HEK293T (cell line): ENCODE measurements at places on chromosomes 11 and 22.
A peak's percentile ranks its signal among the peaks of the same experiment; 100 is the strongest.

GRCh38 chr11:66231561-66231960 is 36.9 kb upstream of the RAB1B start:
- DNase-seq = no peak

DNA sequence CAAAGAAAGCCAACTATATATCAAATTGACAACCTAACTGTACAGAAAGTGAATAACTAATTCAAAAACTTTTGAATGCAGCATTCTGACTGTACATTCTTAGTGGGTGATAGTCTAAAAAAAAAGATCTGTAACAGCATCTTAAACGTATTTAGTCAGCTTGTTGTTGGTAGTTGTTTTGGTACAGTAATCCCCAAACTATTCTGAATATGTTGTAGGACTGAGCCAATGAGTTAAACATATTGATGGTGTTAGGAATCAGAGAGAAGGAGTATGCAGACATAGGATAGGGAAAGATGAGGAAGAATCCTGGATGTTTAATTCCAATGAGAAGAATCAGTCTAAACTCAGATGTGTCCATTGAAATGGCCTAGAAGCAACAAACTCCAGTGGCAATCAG is 41.9 kb upstream of the KIRREL3 start:
- DNase-seq = no peak

GRCh38 chr11:70135625-70136059 is 57.5 kb downstream of the ANO1 start:
- DNase-seq = no peak

DNA sequence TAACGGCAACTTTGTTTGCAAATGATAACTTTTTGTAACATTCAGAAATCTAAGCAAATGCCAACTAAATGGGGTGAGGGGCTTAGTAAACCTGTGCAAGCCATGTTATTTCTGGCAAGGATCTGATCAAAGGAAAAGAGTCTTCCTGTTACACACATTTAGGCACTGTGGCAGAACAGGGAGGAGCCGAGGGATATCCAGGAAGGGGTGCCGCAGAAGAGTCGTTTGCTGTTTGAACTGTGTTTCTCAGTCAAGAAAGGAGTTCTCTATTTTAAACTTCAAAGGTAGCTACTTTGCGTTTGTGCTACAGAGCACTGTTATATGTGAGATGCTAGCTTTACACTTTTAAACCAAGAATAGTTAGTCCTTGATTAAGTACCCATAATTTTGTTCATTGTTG is 175.5 kb downstream of the ETS1 start:
- DNase-seq = no peak

- no peak for DNase-seq
Observed at GRCh38 chr22:20610243-20610686, 102.9 kb downstream of the MED15 start.

- no peak for DNase-seq
Observed at GRCh38 chr11:126267650-126268049, 1.0 kb downstream of the SRPRA start.

GRCh38 chr11:30488304-30488998 is 97.7 kb downstream of the MPPED2 start:
- peak; percentile 65 for DNase-seq

DNA sequence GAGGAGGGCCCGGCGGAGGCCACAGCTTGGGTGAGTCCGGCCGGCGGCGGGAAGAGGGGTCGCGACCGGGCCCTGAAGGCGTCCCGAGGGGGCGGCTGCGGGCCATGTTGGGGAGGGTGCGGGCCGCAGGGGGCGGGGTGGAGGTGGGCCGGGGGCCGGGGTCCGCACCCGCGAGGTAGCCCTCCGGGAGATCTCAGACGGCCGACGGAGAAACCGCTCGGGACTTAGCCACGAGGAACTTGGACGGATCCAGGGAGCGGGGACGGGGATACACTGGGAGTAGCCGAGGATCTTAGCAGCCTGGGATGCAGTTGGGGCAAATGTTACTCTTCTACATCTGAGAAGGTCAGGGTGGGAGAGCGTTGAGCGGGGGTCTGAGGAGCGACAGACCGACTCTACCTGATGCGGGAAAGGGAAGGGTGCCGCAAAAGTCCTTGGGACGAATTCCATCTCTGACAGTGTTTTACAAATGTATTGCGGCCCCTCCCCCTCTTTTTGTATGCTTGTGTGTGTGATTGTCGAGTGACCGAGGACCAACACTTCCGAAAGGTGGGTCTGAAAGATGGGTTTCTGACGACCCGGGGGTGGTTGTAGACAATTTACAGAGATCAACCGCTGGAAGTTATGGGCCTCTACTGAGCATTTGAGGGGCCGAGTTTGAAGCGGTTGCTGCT is 658 bp downstream of the STIP1 start:
- no peak for DNase-seq

DNA sequence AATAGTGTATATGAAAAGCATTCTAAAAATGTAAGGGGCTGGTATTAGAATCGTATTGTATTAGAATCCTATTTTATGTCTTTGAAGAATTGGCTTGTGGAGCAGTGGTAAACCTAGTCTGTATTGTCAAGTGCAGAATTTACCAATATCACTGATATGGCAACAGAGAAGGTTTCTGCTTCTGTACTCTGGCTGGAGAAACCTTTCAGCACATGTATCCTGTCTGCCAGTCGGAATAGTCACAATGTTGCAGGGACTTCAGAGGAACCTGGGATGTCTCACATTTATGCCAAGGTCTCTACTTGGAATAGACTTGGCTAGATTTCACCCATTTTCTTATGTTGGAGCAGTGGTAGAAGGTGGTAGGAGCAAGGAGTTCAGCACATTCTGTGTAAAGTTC is 4.4 kb downstream of the MTMR3 start:
- no peak for DNase-seq

DNA sequence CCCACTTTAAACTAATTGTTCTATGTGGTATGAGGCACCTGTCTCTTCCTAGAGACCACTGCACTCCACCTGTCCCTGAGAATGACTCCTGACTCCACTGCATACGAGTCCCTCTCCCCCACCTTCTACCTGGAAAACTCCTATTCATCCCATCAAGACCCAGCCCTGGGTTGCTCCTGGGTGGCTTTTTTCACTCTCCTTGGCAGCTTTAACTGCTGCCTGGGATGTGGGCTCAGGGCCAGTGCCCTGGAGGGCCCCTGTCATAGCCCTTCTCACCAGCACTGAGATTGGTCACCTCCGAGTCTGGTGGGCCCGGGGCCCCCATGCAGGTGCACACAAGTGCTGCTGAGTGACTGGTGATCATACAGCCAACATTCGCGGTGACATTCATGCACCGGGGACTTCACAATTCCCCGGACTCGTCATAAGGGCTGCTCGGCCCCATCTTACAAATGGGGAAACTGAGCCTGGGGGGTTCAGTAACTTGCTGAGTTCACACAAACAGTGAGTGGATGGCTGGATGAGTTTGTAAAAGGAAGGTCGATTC is 25.9 kb upstream of the TOLLIP start:
- no peak for DNase-seq

DNA sequence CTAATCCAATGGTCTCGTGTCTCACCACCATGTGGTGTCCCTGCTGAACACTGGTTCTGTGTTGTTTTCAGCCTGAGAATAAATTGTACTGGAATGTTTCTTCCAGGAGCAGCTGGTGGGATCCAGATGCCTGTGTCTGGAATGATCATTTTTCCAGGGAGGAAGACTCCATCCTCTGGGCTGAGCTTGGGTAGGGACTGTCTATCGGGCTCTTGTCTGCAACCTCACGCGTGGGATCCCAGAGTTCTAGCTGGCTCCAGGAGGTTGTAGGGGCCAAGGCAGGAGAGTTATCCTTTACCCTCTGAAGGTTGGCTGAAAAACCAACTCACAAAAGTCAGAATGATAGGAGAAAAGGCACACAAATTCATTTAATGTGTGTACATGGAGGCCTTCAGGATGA is 144.1 kb upstream of the B3GAT1 start:
- DNase-seq = no peak

- no peak for DNase-seq
Observed at GRCh38 chr11:63569570-63569969, 6.4 kb upstream of the PLAAT2 start.

DNA sequence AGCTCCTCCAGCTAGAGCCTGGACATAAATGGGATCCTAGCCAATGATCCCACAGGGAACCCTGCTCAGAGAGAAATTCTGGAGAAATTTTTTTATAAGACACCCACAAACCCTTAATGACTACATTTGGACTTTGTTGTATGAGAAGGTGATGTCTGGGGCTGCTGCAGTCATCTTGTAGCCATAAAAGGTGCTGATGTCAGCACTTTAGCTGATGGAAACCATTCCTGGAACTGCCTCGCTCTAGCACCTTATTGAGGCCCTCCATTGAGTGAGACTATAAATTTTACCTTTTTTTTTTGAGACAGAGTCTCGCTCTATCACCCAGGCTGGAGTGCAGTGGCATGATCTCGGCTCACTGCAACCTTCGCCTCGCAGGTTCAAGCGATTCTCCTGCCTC is 610.7 kb downstream of the OPCML start:
- no peak for DNase-seq

DNA sequence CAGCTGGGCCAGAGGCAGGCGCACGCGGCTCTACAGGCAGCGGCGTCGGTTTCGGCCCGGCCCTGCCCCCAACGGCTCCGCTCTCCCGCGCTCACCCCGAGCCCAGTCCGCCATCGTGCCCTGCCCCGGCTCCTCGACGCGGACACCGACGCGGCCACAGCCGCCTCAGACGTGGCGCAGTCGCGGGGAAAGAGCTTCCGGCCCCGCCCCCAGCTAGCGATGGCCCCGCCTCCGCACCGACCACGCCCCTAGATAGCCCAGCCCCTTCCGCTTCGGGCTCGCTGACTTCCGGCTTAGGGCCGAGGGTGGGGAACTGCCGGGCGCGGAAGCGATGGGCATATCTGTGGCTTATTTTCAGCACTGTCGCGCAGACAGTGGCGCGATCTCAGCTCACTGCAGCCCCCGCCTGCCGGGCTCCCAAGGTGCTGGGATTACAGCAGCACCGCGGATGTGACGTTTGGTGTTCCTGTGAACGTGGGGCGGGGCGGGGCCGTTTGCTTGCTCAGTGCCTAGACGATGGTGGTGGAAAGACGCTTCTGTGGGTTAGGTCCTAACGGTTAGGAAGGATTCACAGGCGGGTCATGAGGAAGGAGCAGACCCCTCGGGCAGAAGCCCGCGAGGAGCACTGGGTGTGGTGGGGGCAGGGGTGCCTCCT is at the start of the genes BET1L and RIC8A:
Gene BET1L, minus strand, starts transcription at position 192 of the 655 bp plus-strand sequence. Its CDS starts 78 bp downstream, at position 114.
Gene RIC8A, plus strand, starts transcription at position 501 of the 655 bp plus-strand sequence. CDS start 1,147 bp downstream, outside the sequence.
- peak; percentile 97 for DNase-seq

DNA sequence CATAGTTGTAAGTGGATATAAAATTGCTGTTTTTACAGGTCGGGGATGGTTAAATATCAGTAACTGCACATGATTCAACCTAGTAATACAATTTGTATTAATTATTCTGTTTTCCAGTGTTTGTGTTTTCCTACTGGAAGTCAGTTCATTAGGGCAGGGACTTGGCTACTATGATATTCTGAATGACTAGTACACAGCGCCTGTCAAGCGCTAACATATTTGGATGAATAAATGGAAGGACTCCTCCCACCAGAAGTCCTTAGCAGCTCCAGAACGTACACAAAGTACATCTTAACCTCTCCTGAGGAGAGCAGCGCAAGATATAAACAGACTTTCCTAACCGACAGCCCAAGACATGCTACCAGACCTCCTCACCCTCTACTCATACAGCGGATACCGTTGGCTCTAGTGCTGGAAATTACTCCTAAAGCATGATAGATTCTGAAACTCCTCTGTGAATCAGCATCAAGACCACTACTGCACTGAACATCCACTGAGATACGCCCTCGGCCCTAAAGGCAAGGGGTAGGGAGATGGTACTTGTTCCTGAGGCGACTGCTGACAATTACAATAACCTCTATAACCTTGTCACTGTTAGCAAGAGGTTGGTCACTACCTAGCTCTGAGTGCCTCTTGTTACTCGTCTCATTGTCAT is 79.1 kb downstream of the RDX start:
- no peak for DNase-seq

DNA sequence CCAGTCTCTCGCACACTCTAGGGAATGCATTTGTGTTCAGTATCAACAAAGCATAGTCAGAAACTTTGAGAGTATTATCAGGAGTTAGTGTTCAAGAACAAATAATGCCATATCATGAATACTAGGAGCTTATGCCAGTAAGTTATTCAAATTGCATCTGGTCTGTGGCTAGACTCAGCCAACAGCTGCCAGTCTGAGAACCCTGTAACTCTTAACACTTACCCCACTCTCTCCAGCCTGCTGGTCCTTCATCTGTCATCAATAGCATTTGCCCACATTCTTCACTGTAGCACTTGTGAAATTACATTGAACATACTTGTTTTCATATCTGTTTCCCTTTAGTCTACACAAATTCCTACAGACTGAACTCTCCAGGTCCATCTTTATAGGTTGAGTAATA is 1157.5 kb upstream of the RAG2 start:
- DNase-seq = no peak

GRCh38 chr22:48948575-48949170 is 879.0 kb downstream of the BRD1 start:
- DNase-seq = no peak

GRCh38 chr11:62269654-62270278 is at the start of gene SCGB2A2:
Gene SCGB2A2, plus strand, starts transcription at chr11:62270158. Its CDS starts 59 bp downstream, at chr11:62270217.
- DNase-seq = peak; percentile 20

DNA sequence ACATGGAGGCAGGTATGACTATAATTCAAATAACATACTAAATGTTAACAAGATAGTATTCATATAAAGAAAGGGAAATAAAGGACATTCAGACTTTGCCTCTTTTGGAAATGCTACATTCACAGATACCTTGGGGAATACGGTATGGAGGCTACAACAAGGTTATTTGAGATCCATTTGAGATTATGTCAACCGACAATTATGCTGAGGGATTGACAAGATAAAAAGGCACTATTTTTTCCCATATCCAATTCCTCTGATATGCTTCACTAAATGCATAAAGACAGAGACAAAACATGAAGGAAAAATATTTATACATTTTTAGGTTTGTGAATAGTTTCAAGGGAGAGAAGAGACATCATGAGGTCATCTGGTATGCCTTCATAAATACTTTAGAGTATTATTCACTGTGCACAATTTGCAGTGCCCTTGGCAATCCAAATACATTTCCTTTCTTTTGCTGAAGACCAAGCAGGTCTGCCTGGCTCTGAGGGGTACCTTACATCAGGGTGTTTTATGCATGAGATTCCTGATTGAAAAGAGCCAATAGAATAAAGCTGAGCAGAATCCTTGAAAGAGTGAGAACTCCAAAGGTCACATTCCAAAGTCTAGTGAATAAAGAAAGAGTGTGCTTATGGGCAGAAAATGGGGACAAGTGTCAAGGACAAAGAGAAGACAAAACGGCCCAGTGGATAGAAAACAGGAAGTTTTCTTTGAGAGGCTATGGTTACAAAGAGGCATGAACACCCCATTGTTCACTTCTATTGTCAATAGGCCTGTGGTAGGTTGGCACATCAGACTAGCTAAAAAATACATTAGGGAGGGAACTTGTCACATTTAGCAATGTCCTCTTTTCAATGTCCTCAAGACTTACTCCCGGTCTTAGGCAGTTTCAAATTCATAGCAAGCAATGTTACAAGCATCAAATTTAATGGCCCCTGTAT is 455.8 kb downstream of the LRRC4C start:
- DNase-seq = no peak
